ENCODE measurements at places on chromosomes 12 and 14. TPM values are rescaled to one million over a fixed set of nuclear protein-coding genes. Genes with fewer than 3 reads are reported as not detected.
A peak's percentile ranks its signal among the peaks of the same experiment; 100 is the strongest.

GPATCH2L gene
- total RNA-seq, result 61.9 TPM

- no peaks in the 10 kb centered on the region for H3K4me1 ChIP-seq
- DNase-seq, result no peak
- no peak overlapping the region for H3K27ac ChIP-seq
- no peaks in the 10 kb centered on the region for H3K36me3 ChIP-seq
- H3K4me3 ChIP-seq, result no peak overlapping the region
- H3K27me3 ChIP-seq, result no peaks in the 10 kb centered on the region
Observed at GRCh38 chr12:114611145-114612018, 72.6 kb downstream of the TBX3 start.

DNA sequence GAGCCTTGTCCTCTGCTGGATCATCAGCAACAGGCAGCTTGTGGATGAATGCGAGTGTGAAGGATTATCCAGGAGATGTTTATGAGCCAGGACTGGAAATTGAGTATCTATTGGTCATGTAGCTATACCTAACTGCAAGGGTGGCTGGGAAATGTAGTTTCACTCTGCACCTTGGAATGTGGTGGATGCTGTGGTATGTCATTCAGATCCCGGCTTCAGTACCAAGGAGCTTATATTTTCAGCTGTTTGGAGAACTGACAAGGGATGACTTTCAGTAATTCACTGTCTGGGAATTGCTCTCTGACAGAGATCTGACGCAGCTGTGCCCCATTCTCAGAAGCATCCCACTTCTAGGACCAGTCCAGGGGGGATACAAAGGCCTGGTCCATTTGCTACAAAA lies 792.3 kb upstream of the NOVA1 start:
- no peak overlapping the region for H3K4me3 ChIP-seq
- no peaks in the 10 kb centered on the region for H3K4me1 ChIP-seq
- no peaks in the 10 kb centered on the region for H3K36me3 ChIP-seq
- H3K27me3 ChIP-seq, result no peaks in the 10 kb centered on the region

DNA sequence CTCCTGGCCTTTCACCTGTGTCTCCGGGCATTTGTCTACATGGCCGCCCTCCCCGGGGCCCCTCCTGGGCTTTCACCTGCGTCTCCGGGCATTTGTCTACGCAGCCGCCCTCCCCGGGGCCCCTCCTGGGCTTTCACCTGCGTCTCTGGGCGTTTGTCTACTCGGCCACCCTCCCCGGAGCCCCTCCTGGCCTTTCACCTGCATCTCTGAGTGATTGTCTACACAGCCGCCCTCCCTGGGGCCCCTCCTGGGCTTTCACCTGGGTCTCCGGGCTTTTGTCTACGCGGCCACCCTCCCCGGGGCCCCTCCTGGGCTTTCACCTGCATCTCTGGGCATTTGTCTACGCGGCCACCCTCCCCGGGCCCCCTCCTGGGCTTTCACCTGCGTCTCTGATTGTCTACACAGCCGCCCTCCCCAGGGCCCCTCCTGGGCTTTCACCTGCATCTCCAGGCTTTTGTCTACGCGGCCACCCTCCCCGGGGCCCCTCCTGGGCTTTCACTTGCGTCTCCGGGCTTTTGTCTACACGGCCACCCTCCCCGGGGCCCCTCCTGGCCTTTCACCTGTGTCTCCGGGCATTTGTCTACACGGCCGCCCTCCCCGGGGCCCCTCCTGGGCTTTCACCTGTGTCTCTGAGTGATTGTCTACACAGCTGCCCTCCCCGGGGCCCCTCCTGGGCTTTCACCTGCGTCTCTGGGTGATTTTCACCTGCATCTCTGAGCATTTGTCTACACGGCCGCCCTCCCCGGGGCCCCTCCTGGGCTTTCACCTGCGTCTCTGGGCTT lies 68.0 kb upstream of the GALNT9 start:
- DNase-seq, result peak; percentile 7
- H3K27me3 ChIP-seq, result peaks cover 11% of the 10 kb centered on the region
- H3K27ac ChIP-seq, result no peak overlapping the region
- H3K4me3 ChIP-seq, result no peak overlapping the region
- H3K4me1 ChIP-seq, result no peaks in the 10 kb centered on the region

GRCh38 chr12:114555451-114555850 lies 128.5 kb downstream of the TBX3 start:
- H3K4me3 ChIP-seq, result no peak overlapping the region
- H3K36me3 ChIP-seq, result no peaks in the 10 kb centered on the region
- H3K27me3 ChIP-seq, result peaks cover 3% of the 10 kb centered on the region

GRCh38 chr12:53727310-53728041 lies at the start of gene CALCOCO1:
CALCOCO1 (minus strand) TSS chr12:53727452; CDS start chr12:53725242, 2,210 bp downstream.
- H3K27ac ChIP-seq, result peak within 1 kb of the TSS; percentile 94
- H3K4me3 ChIP-seq, result peak within 1 kb of the TSS; percentile 94
- no peaks in the 10 kb centered on the region for H3K36me3 ChIP-seq
- peaks cover 15% of the 10 kb centered on the region for H3K4me1 ChIP-seq
- no peaks in the 10 kb centered on the region for H3K27me3 ChIP-seq

DNA sequence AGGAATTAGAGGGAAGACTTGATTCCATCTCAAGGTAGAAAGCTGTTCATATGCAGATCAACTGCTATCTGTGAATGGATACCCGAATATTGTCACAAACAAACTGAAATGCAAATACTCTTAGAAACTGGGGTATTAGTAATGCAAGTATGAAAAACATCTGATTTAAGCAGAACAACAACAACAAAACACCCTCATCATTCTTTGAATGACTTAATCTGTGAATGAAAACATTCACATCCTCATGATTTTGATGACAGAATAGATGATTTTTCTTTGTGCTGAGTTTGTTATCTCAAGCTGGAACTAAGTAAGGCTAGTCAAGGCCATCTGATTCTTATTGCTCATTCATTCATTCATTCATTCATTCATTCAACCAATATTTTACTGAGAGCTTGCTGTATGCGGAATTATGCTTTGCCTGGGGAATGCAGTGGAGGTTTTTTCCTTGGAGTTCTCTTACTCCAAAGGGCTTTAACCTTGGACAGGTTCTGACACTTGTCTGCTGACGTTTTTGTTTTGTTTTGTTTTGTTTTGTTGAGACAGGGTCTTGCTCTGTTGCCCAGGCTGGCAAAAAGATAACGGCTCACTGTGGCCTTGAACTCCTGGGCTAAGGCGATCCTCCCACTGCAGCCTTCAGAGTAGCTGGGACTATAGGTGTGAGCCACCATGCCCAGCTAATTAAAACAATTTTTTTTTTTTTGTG lies 23.3 kb downstream of the OR10G3 start:
- H3K27me3 ChIP-seq, result peaks cover 5% of the 10 kb centered on the region
- H3K4me3 ChIP-seq, result no peak overlapping the region
- no peaks in the 10 kb centered on the region for H3K36me3 ChIP-seq

DNA sequence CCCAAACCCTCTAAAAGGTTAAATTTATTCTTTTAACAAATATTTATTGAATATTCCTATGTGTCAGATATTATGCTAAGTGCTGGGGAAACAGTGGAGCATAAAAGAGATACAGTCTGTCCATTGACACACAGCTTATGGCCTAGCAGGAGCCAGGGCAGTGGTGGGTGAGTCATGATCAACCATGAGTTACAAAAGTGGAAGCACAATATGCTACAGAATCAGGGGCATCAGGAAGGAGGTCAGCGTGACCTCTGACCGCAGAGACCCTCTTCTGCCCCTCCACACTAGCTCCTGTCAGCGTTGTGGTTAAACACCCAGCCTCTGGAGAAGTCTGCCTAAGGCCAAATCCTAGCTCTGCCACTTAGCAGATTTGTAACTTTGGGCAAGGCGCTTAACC lies 4.7 kb upstream of the PPP1R1A start:
- no peaks in the 10 kb centered on the region for H3K36me3 ChIP-seq
- H3K4me1 ChIP-seq, result peaks cover 5% of the 10 kb centered on the region
- no peak overlapping the region for H3K27ac ChIP-seq
- no peak for DNase-seq
- no peak overlapping the region for H3K4me3 ChIP-seq
- peaks cover 45% of the 10 kb centered on the region for H3K27me3 ChIP-seq

DNA sequence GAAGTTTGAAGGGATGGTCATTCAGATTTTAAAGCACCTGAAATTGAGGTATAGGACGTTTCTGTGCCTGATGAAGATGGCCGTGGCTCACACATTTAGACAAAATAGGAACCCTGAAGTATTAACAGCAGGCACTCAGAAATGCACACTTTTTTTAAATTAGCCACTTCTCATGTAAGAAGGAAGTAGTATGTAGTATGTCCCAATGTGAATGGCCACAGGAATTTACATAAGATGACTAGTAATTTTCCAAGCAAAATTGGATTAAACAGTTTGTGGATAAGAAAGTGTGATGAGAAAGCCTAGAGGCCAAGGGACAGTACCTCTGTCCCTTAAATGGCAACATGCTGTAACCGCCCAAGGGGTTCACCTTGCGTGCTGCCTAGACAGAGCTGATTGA lies 1.8 kb upstream of the MIS18BP1 start:
- peaks cover 14% of the 10 kb centered on the region for H3K4me1 ChIP-seq
- H3K27ac ChIP-seq, result no peak overlapping the region
- H3K4me3 ChIP-seq, result no peak overlapping the region
- H3K36me3 ChIP-seq, result peaks cover 23% of the 10 kb centered on the region
- DNase-seq, result no peak

DNA sequence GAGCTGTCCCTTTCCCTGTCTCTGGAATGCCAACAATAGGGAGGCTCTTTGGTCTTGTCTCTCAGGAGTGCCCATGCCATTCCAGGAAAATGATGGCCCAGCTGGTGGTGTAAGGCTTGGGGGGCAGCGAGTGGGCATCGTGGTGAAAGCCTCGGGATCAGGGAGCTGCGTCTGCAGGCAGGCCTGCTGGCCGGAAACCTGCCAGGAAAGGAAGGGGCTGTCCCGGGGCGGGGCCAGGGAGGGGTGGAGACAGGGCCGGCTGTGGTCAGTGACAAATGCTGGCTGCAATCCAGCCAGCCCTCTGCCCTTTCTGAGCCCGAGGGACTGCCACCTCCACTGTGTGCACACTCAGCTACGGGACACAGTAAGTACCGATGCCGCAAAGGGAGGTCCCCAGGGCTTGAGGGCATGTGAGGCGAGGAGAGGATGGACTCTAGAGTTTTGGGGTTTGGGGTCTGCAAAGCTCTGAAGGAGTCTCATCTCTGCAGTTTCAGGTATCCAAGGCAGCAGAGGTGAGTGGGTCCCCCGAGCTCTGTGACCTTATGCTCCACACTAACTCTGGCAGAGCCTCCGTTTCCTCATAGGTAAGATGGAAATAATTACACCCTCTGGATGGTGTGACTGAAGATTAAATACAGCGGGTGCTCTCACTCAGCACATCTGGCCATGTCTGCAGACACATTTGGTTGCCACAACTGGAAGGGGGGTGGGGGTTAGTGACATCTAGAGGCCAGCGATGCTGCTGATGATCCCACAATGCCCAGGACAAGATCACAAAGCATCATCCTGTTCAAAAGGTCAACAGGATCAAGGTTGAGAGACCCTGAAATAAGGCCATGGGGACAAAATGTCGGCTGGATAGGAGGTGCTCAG lies at the start of gene SERPINA5:
TSS of gene SERPINA5 (plus strand) at position 300 of the 873 bp plus-strand sequence. CDS start 5,937 bp downstream, outside the sequence.
- H3K4me3 ChIP-seq, result no peak within 1 kb of the TSS
- no peaks in the 10 kb centered on the region for H3K4me1 ChIP-seq
- no peaks in the 10 kb centered on the region for H3K27me3 ChIP-seq
- no peak within 1 kb of the TSS for H3K27ac ChIP-seq

OVCH1 gene
- total RNA-seq, result not detected

FAM222A gene
- 1.1 TPM for total RNA-seq

EPYC gene
- not detected for total RNA-seq

DNA sequence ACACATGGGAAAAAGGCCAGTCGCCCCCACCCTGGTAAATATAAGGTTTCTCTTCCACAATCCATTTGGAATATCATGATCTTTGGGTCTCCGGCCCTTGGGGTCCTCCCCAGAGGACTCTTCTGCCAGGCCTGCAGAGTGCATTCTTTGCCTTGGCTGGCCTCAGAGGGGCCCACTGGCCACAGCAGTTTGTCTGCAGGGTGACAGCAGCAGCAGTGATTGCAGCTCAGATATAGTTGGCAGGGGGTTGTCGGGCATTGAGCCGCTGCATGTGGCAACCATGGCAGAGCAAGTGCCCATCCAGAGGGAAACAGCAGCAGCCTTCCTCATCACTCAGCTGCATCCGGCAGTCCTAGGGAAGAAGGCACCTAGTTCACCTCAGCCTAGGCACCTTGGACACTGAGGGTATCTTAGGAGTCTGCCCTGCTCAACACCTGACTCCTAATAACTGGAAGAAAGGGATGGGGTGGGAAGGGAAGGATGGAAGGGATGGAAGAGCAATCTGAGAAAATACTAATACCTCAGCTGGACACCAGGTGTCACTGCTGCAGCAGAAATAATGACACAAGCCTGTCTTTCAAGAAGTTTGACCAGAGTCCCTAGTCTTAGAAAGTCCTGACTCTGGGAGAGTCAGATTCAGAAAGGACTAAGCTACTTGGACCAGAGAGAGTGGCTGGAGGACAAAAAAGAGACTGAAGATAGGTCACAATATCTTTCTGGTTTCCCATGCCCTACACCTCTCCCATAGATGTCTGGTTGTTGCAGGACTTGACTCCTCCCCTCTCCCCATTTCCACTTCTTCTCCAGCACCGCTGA lies 8.9 kb downstream of the AJUBA start:
- no peak overlapping the region for H3K27ac ChIP-seq
- H3K4me3 ChIP-seq, result no peak overlapping the region
- no peaks in the 10 kb centered on the region for H3K36me3 ChIP-seq
- H3K27me3 ChIP-seq, result peaks cover 11% of the 10 kb centered on the region
- no peaks in the 10 kb centered on the region for H3K4me1 ChIP-seq

GRCh38 chr12:64792128-64792527 lies 32.3 kb upstream of the TBC1D30 start:
- no peak overlapping the region for H3K27ac ChIP-seq
- H3K27me3 ChIP-seq, result peaks cover 8% of the 10 kb centered on the region
- peaks cover 2% of the 10 kb centered on the region for H3K4me1 ChIP-seq
- no peak for DNase-seq

DNA sequence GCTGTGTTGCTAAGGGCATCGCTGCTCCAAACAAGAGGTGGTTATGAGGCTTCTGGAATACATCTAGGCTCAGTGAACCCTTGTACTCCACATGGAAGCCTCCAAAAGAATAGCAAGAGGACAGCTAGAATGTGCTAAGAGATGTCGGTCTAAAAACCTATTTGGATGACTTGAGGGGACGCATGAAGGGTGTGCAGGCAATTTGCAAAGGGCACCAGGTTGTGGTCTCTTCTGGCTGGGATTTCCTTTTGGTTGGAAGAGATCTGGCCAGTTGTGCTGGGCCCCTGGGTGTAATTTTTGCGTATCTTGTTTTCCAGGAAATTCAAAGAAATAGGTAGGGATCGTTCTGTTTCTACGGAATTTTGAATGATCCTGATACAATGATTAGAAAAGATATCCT lies 4.2 kb downstream of the TTC9 start:
- no peaks in the 10 kb centered on the region for H3K27me3 ChIP-seq
- peaks cover 38% of the 10 kb centered on the region for H3K4me1 ChIP-seq
- peak overlapping the region; percentile 47 for H3K4me3 ChIP-seq
- H3K27ac ChIP-seq, result peak overlapping the region; percentile 7
- peaks cover 32% of the 10 kb centered on the region for H3K36me3 ChIP-seq

KRT79 gene
- total RNA-seq, result not detected

- H3K36me3 ChIP-seq, result no peaks in the 10 kb centered on the region
- H3K4me1 ChIP-seq, result peaks cover 2% of the 10 kb centered on the region
- peaks cover 31% of the 10 kb centered on the region for H3K27me3 ChIP-seq
- DNase-seq, result no peak
- H3K27ac ChIP-seq, result no peak overlapping the region
- H3K4me3 ChIP-seq, result no peak overlapping the region
Observed at GRCh38 chr12:132329720-132330548, 545 bp upstream of the GALNT9 start.

LRRIQ1 gene
- total RNA-seq, result not detected

GRCh38 chr12:1633459-1633858 lies 4.4 kb downstream of the WNT5B start:
- H3K27ac ChIP-seq, result no peak overlapping the region
- no peak overlapping the region for H3K4me3 ChIP-seq
- peaks cover 66% of the 10 kb centered on the region for H3K27me3 ChIP-seq
- peaks cover 8% of the 10 kb centered on the region for H3K4me1 ChIP-seq
- no peak for DNase-seq

Measured in activated naive CD8-positive, alpha-beta T cell treated with anti-CD3 and anti-CD28 coated beads, Interleukin-2, amount 10 ng/mL, durations not matched to agents 7 days and 5 days (primary cell).